ENCODE measurements at places on chromosomes 6 and 20. TPM values are rescaled to one million over a fixed set of nuclear protein-coding genes. Genes with fewer than 3 reads are reported as not detected.
A peak's percentile ranks its signal among the peaks of the same experiment; 100 is the strongest.

- peak; percentile 78 for DNase-seq
Observed at GRCh38 chr6:31871046-31871659, 7.6 kb downstream of the SLC44A4 start.

ULBP2 gene
- total RNA-seq: 3.6 TPM

GRCh38 chr20:50381771-50382593 is 128.2 kb upstream of the PTPN1 start:
- no peak for DNase-seq

DNA sequence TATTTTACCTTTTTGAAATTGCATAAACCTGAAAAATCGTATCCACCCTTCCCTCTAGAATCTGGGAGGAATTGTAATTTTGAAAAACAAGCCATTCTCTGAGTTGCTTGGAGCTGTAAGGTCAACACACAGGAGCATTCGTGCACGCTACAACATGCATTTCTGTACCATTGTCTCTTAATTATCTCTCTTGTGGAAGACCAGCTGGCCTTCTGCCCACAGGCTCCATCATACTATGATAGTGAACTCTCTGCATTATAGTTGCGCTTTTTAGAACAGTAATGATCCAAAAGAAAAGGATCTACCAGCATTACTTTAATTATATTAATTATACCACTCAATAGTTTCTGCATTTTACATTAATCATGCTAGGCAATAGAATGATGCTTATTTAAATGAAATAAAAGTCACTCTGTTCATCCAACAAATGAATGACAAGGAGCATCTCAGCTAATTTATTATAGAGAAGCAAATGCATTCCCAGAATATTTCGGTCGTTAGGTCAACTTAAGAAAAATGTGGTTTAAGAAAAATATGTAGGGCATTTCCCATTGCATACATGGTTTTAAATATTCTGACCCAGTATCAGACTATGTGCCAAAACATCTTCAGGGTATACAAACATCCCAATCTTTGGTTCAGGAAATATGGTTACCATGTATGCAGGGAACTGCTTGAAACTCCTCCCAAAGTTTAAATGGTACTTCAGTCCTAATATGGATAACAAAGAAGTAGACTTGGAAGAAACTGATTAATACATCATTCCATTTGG is 263.5 kb downstream of the TFAP2A start:
- DNase-seq: no peak

TMEM244 gene
- total RNA-seq: not detected

BIRC7 gene
- 2.9 TPM for total RNA-seq

All from umbilical cord (tissue), 2 donors.